SJCRH30 (cell line): ENCODE measurements at places on chromosomes 1 and 21. TPM values are rescaled to one million over a fixed set of nuclear protein-coding genes. Genes with fewer than 3 reads are reported as not detected.

ZBTB48 gene
- 14.6 and 25.2 TPM in 2 replicates for total RNA-seq

AMY2A gene
- not detected in 2 replicates for total RNA-seq

C4BPB gene
- not detected in 2 replicates for total RNA-seq

F3 gene
- total RNA-seq = 13.2 and 13.8 TPM in 2 replicates

TMEM61 gene
- total RNA-seq = not detected in 2 replicates

CHD5 gene
- total RNA-seq = 0.05 and 0.06 TPM in 2 replicates

PPIAL4G gene
- total RNA-seq = not detected in 2 replicates

CNTN2 gene
- 0.08 and 0.36 TPM in 2 replicates for total RNA-seq

CATSPERE gene
- 0.06 and 0.08 TPM in 2 replicates for total RNA-seq

TPM3 gene
- 248 and 262 TPM in 2 replicates for total RNA-seq

BGLAP gene
- 0.18 and 0.38 TPM in 2 replicates for total RNA-seq

KRTAP19-4 gene
- total RNA-seq = not detected in 2 replicates

CHODL gene
- not detected in 2 replicates for total RNA-seq

AADACL3 gene
- total RNA-seq = not detected in 2 replicates

LAX1 gene
- not detected in 2 replicates for total RNA-seq

SLC16A4 gene
- total RNA-seq = 4.7 and 4.9 TPM in 2 replicates

SELENBP1 gene
- 10.4 and 11.8 TPM in 2 replicates for total RNA-seq

MFAP2 gene
- 22.9 and 24.1 TPM in 2 replicates for total RNA-seq

MAP3K6 gene
- total RNA-seq = 8.2 and 10.0 TPM in 2 replicates

DYNLT5 gene
- total RNA-seq = not detected in 2 replicates

GJA8 gene
- total RNA-seq = not detected in 2 replicates

KRTAP19-2 gene
- total RNA-seq = not detected in 2 replicates

TDRD5 gene
- total RNA-seq = not detected in 2 replicates

RGSL1 gene
- total RNA-seq = not detected in 2 replicates

GBP6 gene
- not detected in 2 replicates for total RNA-seq

SHISAL2A gene
- total RNA-seq = not detected in 2 replicates

TCP10L gene
- total RNA-seq = not detected in 2 replicates

CYP4X1 gene
- total RNA-seq = not detected in 2 replicates
